Bronchial epithelial cell (primary cell): ENCODE measurements at places on chromosomes 13 and 19. TPM values are rescaled to one million over a fixed set of nuclear protein-coding genes. Genes with fewer than 3 reads are reported as not detected.

CEACAM6 gene
- 13.7 and 41.6 TPM in 2 replicates for total RNA-seq

HNRNPM gene
- 53.4 and 62.0 TPM in 2 replicates for total RNA-seq

SERTM1 gene
- total RNA-seq, result not detected in 2 replicates

NTN5 gene
- total RNA-seq, result not detected in 2 replicates

GPI gene
- 125 and 130 TPM in 2 replicates for total RNA-seq
